ENCODE measurements at places on chromosomes 6 and 20.

GRCh38 chr6:131336596-131336995 lies 201.3 kb downstream of the AKAP7 start:
- no peak for DNase-seq

DNA sequence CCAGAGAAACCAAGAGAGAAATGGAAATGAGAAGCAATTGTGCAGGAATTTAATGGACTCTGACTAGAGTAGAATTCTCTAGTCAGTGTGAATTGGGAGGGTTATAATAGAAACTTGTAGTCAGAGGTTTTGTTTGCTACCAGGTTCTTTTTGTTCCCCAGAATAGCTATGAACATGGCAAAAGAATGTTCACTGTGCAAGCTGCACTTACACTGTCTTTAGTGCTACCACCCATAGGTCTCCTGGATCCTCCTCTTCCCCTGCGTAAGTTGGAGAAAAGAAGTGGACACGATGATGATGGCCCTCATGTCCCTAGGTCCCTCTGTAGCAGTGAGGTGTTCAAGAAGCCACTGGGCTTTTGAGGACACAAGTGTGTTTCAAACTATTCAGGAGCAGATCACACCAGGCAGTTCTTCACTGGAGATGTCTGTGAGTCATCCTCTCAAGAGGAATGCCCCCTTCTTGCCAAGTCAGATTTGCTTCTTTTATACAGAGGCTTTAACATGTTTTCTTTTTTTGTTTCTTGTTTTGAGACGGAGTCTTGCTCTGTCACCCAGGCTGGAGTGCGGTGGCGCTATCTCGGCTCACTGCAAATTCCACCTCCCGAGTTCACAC lies 47.6 kb upstream of the SMIM8 start:
- no peak for DNase-seq

GRCh38 chr6:41352907-41353306 lies 17.5 kb downstream of the NCR2 start:
- DNase-seq: no peak

- no peak for DNase-seq
Observed at GRCh38 chr6:166589337-166589731, 2.9 kb upstream of the RAMACL start.

GRCh38 chr6:158914923-158915322 lies 85.1 kb downstream of the RSPH3 start:
- DNase-seq: no peak

GRCh38 chr6:108002365-108003221 lies 44.6 kb upstream of the SEC63 start:
- no peak for DNase-seq

DNA sequence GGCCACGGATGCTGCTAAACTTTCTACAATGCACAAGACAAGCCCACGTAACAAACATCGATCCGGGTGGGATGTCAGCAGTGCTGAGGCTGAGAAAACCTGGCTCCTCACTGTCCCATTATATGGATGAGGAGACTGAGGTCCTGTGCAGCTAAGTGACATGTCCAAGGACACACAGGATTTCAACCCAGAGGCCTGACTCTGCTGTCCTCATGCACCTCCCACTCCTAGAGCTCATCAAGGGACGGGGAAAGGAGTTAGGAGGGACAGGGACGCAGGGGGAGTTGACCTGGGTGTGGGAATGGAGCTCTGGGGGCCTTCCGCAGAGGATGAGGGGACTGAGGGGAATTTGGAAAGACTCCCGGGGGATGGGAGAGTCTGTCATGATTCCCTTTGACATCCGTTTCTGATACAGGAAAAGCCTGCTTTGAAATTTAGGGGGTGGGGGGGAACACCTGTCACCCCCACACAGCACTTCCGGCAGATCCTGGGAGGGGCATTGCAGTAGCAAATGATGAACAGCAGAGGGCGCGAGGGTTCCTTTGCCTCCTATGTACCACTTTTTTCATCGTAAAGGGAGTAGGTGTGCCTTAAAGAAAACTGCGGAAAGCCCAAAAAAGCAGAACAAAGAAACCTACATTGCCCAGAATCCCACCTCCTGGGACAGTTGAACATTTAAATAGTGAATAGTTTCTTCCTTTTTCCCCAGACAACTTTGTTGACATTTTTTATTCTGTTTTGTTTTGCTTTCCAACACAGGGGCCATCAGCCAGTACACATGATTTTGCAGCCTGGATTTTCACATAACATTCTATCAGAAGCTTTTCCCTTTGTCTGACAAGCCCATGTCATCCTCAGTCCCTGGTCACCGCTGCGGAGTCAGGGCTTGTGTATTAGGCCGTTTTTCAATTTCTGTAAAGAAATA lies 48.6 kb downstream of the SLC2A10 start:
- DNase-seq: peak; percentile 40

DNA sequence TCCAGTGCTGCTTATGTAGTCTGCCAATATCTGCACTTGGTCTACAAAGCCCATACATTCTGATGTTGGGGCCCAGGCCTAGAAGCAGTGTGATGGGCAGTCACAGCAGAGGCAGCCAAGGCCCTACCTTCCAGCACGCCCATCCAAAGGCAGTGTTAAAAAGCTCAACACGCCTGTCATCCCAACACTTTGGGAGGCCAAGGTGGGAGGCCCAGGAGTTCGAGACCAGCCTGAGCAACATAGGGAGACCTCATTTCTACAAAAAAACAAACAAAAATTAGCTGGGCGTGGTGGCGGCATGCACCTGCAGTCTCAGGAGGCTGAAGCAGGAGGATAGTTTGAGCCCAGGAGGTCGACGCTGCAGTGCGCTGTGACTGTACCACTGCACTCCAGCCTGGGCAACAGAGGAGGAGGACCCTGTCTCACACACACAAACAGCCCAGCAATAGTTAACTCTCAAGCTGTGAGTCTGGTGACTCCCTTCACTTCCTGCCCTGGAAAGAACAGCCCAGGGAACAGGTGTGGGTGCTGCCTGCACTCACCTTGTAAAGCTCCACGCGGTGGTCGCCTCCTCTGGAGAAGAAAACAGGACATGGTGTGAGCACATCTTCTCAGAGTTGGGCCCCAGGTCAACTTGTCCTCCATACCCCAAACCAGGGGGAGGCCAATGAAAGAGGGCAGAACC lies 68.8 kb downstream of the PYGB start:
- DNase-seq: no peak

- DNase-seq: no peak
Observed at GRCh38 chr20:60249436-60249835, 291.2 kb downstream of the CDH26 start.

DNA sequence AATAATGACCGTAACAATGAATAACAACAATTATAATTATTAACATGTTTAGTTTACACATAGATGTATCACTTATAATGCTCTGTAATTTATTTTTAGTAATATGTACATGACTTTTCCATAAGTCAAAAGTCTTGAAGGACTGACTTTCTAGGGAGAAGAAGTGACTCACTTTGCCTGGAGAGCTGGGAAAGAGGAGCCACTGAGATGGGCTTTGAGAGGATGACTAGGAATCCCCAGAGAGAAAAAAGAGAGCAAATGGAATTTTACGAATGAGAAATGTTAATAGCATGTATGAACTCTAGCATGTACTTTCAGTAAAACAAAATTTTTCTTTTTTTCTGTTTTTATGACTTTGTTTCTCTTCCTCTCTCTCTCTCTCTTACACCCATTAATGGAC lies 67.8 kb upstream of the RALY start:
- no peak for DNase-seq

DNA sequence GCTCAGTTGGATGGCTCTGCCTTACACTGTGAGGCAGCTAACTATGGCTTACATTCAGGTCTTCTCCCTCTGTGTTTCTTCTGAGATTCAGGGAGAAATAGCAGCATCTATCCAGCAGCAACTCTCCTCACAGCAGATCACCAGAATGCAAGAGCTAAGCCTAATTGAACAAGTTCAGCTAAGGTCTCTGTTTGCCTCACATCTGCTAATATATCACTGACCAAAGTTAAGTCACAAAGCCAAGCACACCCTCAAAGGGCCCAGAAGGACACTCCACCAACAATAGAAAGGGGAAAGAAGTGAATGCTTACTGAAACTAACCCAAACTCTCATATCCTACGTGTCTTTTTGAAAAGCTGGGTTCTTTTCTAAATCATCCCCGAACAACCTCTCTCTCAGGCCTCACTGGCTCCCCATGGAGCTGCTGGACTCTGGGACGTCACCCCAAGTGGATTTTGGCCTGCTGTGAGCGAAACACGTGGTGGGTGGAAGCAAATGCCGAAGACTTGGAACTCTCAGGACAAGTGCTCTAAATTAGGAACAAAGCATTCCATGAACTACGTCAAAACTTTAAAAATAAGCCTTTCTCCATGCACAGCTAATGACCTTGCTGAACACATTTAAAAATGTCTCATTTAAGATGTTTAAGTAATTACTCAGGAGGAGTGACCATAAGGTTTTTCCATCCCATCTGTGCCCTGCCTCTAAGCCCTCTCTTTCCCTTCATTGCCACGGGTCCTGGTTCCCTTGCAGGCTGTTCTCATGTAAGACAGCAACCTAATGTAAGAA lies 167.5 kb upstream of the PLCB4 start:
- no peak for DNase-seq

- DNase-seq: no peak
Observed at GRCh38 chr6:74167976-74168375, 472.0 kb downstream of the CD109 start.
